Stimulated activated CD4-positive, alpha-beta T cell treated with anti-CD3 and anti-CD28 coated beads, Interleukin-2, amount 100 ng/mL, for 4 hours (primary cell): ENCODE measurements at places on chromosomes 5 and 9.
A peak's percentile ranks its signal among the peaks of the same experiment; 100 is the strongest.

GRCh38 chr5:53006911-53007890 is 18.0 kb downstream of the ITGA2 start:
- no peak for DNase-seq

- DNase-seq = no peak
These were observed 122.9 kb downstream of the BASP1 start for GRCh38 chr5:17340379-17340778.

GRCh38 chr9:117104716-117105495 is 310.0 kb downstream of the ASTN2 start:
- DNase-seq = no peak

DNA sequence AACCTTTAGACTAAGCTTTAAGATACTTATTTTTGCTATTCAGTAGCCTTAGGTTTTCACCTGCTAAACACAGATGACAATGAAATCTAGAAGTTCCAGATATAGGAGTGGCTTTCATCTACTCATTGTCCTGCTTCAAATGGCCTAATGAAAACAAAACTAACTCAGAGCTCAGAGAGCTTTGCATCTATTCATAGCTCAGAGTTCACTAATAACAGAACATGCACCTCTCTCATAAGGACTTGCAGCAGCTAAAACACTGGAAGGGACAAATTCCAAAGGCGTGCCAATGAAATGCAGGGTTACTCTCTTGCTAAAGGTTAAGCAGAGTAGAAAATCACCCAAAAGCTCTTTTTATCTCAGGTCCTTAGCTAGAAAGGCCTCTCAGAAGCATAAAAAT is 29.0 kb downstream of the SLC31A2 start:
- no peak for DNase-seq

GRCh38 chr9:13332571-13332970 is 53.1 kb upstream of the MPDZ start:
- no peak for DNase-seq

DNA sequence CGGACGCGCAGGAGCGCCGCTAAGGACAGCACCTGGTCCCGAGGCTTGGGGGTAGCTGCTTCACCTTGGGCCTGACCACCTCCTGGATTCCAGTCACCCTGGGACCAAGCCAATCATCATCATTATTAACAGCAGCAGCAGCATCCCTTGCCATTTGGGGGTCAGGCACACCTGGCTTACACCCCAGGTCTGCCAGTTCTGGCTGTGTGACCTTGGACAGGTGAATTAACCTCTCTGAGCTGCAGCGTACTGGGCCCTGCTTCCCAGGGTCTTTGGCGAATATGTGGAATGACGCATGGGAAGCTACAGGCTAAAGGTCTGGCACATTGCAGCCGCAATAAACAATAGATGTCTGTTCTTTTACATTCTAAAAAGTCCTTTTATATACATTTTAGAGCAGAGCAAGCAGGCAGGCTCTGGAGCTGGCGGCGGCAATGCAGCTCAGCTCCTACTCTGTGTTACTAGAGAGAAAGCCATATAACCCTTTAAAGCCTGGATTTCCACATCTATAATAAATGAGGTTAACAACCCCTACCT is 97.8 kb upstream of the CPLX2 start:
- no peak for DNase-seq

GRCh38 chr9:79006546-79006945 is 565.2 kb upstream of the TLE4 start:
- DNase-seq = no peak

- DNase-seq = no peak
These were observed 187.3 kb upstream of the TLE4 start for GRCh38 chr9:79384501-79384900.

- no peak for DNase-seq
These were observed 84.2 kb downstream of the KCNT1 start for GRCh38 chr9:135786146-135786690.

GRCh38 chr5:34673463-34674125 is 17.5 kb downstream of the RAI14 start:
- DNase-seq = no peak

DNA sequence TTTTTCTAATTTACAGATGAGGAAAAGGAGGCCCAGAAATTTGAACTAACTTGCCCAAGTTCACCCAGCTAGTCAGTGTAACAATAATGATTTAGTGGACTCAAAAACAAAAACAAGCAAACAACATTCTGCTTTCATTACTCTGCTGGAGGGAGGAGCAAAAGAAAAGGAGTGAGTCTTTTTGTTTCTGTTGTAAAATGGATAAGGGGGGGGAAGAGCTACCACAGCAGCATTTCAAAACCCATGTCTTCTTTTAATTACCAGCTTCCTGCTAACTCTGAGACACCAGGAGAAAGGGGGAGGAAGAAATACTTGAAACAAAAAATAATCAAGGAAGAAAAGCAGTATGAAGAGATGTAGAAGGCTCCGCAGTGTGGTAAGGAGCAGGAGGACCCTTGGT is 39.2 kb upstream of the EQTN start:
- DNase-seq = no peak

DNA sequence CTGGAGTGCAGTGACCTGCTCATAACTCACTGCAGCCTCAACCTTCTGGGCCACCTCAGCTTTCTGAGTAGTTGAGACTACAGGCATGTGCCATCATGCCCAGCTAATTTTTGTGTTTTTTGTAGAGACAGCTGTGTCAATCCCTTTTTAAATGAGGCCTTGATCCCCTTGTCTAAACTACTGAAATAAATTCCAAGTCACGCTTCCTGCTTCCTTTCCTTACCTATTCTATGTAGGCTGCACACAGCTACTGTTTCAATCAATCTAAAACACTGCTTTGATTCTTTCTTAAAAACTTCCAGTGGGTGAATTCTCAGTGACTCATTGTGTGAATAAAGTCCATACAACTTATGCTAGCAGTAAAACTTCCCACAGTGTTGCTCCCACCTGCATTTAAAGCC is 2.9 kb upstream of the C7 start:
- DNase-seq = no peak

DNA sequence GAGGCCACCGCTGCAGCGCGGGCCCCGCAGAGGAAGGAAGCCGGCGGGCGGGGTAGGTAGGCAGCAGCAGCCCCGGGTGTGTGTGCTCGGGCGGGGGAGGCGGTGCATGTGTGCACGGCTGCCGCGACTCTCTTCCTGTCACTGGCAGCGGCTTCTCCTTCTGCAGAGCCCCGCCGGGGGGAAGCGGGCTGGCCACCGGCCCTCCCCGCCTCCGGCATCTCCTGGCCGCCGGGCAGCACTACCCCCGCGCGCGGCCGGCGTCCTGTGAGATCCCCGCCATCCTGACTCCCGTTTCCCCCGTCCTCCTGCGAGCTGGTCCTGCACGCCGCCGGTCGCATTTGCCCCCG is 315 bp downstream of the PIK3R1 start:
- peak; percentile 69 for DNase-seq

- no peak for DNase-seq
These were observed 363.4 kb upstream of the SLC30A5 start for GRCh38 chr5:68730220-68730978.

- DNase-seq = no peak
These were observed 626.9 kb upstream of the PTGER4 start for GRCh38 chr5:40052808-40053207.

DNA sequence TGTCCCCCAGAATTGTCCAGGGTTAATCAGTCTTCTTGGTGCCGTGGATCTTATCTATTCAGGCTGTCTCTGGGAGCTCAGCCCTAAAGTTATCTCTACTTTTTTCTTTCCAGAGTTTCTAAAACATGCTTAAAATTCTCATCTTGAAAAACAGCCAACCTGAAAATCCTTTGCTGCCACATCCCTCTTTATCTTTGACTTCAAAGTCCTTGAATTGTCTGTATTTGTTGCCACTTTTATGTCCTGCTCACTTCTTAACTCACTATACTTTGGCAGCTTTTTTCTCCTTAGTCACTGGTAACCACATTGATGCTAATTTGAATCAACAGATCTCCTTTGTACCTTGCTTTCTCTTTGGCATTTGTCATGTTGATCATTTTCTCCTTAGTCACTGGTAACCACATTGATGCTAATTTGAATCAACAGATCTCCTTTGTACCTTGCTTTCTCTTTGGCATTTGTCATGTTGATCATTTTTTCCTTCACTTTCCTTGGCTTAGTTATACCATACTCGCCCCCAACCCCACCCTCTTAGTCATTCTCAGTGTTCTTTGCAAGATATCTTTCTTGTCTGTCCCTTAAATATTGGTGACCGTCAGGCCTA is 8.5 kb downstream of the DMXL1 start:
- peak; percentile 36 for DNase-seq

- DNase-seq = no peak
These were observed 38.8 kb downstream of the BARX1 start for GRCh38 chr9:93916358-93916757.

DNA sequence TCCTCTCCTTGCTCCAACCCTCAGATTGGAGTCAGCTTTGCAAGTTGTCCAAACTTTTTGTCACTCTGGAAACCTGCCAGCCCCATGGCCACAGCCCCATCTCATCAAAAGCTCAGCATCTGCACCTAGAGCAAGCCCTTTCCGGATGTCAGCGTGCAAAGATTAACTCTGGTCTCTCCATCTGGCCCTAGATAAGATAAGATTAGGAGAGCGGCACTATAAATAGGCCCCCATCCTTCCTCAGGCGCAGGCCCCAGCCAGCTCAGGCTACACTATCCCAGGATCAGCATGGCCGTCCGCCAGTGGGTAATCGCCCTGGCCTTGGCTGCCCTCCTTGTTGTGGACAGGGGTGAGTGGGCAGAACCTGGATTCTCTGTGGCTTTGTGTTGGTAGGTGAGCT is at the start of gene SPINK4:
TSS of gene SPINK4 (plus strand) at position 247 of the 400 bp plus-strand sequence. CDS start at position 289, 42 bp downstream.
- DNase-seq = no peak

- DNase-seq = peak; percentile 55
These were observed 739 bp downstream of the C9orf72 start for GRCh38 chr9:27572566-27572917.

DNA sequence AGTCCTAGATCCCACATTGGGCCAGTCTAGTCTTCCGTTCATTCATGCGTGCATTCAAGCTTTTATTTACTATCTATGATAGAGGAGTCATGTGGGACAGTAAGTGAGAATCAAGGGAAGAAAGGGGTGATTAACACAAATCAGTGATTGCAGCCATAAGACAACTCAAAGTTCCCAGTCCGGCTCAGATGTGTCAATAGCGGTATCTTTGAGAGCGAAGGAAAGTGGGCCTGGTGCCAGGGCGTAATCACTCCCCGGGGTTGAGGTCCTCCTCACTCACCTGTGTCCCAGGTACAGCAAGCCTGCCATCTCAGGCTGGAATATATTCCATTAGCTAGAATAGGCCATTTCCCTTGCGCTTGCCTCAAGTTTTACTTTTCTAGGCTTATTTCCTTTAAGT is 196.3 kb downstream of the ATP10B start:
- no peak for DNase-seq

GRCh38 chr5:153974131-153974812 is 64.4 kb downstream of the FAM114A2 start:
- no peak for DNase-seq

DNA sequence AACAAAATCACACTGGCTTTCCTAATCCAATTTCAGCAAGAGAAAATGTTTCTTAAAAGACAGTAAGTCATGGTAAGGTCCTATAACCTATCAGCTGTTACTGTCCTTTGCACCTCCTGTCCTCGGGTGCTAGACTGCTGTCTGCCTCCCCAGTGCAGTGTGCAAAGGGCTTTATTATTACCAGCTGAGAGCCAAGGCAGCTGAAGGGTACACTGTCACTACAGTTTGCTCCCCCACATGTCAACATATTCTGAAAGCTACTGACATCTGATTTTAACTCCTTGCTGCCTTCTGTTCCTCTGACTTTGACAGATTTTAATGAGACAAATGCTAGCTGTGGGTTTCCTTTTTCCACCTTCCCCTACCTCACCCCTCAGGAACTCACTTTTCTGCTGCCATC is 389.4 kb upstream of the SLC24A2 start:
- DNase-seq = no peak

GRCh38 chr5:1319436-1320256 is 24.8 kb upstream of the TERT start:
- no peak for DNase-seq

DNA sequence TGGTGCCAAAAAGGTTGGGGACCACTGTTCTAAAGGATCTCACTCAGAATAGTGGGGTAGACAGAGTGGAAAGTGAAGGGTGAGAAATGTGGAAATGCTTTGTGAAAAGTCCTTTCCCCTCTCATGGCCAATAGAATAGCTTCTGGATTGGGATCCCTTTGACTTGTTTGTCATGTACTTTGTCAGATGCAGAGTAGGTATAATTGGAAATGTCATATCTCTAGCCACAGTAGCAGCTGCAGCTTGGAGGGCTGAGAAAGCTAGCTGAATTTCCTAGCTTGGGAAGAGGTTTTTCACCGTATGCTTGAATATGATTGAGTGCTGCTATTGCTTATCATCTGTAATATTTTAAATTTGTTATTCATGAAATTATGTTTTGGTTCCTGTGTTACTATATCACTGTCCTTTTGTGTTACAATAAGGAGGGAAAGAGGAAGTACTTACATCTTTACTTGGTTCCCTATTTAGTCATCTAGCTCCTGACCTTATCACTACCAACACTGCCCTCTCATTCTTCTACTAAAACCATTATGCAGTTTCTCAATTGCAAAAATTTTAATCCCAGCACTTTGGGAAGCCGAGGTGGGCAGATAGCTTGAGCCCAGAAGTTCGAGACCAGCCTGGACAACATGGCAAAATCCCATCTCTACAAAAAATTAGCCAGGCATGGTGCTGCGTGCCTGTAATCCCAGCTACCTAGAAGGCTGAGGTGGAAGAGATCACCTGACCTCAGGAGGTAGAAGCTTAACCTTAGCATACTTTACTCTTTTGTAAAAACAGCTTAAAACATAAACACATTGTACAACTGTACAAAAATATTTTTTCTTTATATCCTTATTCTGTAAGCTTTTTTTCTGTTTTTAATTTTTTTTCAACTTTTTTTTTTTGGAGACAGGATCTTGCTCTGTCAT is 12.4 kb downstream of the SLC30A5 start:
- no peak for DNase-seq

DNA sequence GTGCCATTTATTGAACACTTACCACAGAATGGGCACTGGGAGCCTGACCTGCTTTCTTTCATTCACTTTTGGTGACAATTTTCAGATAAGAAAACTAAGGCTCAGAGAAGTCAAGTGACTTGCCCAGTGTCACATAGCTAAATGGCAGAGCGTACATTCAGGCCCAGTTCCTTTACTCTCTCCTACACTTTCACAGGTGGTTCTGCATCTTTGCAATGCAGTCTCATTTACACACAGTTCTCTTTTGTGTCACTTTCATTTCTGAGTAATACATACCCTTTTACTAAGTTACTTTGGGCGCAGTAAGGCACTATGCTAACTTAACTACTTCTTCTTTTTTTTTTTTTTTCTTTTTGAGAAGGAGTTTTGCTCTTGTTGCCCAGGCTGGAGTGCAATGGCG is 8.3 kb downstream of the NFIL3 start:
- no peak for DNase-seq
